ENCODE measurements at places on chromosomes 13 and 19. TPM values are rescaled to one million over a fixed set of nuclear protein-coding genes. Genes with fewer than 3 reads are reported as not detected.

DNA sequence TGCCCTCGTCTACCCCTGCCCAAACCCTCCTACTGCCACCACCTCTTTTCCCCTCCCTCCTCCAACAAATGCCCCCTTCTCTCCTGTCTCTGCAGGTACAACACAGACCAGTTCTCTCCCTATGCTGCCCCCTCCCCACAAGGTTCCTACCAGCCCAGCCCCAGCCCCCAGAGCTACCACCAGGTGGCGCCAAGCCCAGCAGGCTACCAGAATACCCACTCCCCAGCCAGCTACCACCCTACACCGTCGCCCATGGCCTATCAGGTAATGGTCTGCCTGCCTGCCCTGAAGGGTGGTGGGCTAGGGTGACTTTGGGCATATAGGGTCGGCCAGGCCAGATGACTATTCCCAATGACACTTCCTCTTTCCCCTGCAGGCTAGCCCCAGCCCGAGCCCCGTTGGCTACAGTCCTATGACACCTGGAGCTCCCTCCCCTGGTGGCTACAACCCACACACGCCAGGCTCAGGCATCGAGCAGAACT lies 6.5 kb upstream of the TIMM50 start:
- H3K27me3 ChIP-seq: no peaks in the 10 kb centered on the region
- H3K27ac ChIP-seq: no peak overlapping the region
- peak; percentile 80 for DNase-seq
- H3K4me1 ChIP-seq: no peaks in the 10 kb centered on the region
- H3K4me3 ChIP-seq: no peak overlapping the region

DNA sequence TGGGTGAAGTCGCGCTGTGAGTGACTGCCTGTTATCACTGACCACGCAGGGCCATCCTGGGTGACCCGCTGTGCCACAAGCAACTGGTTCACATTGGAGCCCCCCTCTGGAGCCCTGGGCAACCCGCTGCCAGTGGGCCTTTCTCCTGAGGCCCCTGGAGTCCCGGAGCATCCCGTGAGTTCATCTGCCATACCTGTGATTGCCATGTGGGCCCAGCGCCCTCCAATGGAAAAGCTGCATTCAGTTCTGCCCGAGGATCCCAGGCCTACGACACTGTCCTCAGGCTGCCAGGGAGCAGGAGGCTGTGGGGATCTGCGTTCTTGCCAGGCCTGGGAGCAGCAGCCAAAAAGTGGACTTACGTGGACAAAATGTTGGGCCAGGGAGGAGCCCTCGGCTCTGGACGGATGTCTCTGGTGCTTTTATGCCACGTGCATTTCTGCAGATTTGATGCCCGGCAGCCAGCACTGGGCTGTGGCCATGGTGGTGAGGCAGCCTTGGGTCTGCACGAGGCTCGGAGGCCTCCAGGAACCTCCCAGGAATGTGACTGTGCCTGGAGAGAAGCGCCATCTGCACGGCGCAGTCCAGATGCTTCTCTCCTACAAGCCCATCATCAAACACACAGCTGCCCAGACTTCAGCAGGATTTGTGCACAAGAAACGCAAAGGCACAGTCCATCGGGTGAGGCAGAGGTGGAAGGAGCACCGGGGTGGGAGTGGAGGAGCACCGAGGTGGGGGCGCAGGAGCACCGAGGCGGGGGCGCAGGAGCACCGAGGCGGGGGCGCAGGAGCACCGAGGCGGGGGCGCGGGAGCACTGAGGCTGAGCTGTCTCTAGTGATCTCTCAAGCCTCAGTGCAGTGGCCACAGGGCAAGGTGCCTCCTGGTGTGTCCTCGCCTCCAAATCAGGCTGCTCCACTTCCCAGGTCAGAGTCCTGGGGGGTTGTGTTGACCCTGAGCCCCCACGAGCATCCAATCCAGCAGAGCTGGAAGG lies 44.0 kb downstream of the C13orf46 start:
- peaks cover 8% of the 10 kb centered on the region for H3K4me1 ChIP-seq
- no peaks in the 10 kb centered on the region for H3K27me3 ChIP-seq
- H3K27ac ChIP-seq: no peak overlapping the region
- DNase-seq: peak; percentile 62
- H3K36me3 ChIP-seq: no peaks in the 10 kb centered on the region

DNA sequence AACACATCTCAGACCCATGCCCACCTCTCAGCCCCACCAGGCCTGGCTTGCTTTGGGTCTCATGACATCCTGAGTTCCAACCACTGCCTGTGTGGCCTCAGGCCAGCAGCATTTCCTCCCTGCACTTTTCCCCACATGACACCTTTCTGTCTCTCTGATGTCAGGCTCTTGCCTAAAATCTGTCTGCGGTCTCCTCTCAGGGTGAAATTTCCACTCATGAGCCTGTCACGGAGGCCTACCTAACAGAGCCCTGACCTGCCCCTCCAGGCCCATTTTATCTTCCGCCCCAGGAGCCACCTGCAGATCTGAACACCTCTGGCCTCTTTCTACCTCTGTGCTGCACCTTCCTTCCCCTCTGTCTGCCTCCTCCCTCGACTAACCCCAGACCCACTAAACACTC lies 93.5 kb downstream of the ZDHHC20 start:
- DNase-seq: no peak
- H3K4me1 ChIP-seq: no peaks in the 10 kb centered on the region
- H3K4me3 ChIP-seq: no peak overlapping the region
- H3K27ac ChIP-seq: no peak overlapping the region
- no peaks in the 10 kb centered on the region for H3K36me3 ChIP-seq

DNA sequence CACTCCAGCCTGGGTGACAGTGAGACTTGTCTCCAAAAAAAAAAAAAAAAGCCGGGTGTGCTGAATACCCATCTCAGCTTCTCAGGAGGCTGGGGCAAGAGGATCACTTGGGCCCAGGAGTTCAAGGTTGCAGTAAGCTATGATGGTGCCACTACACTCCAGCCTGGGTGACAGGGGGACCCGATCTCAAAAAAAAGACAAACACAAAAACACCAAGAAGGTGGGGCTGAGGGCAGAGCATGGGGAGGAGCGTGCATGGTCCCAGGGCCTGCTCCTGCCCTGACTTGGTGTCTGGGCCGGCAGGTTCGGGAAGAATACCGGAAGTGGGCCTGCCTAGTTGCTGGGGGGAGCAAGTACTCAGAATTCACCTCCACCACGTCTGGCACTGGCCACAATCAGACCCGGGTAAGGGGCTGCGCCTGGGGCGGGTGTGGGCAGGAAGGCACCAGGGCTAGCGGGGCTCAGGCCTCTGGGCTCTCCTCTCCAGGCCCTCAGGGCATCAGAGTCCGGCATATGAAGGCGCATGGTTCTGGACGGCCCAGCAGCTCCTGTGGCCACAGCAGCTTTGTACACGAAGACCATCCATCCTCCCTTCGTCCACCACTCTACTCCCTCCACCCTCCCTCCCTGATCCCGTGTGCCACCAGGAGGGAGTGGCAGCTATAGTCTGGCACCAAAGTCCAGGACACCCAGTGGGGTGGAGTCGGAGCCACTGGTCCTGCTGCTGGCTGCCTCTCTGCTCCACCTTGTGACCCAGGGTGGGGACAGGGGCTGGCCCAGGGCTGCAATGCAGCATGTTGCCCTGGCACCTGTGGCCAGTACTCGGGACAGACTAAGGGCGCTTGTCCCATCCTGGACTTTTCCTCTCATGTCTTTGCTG lies 11.3 kb downstream of the DDX39A start:
- peaks cover 7% of the 10 kb centered on the region for H3K4me1 ChIP-seq
- H3K27ac ChIP-seq: no peak overlapping the region
- no peaks in the 10 kb centered on the region for H3K36me3 ChIP-seq

- no peak overlapping the region for H3K4me3 ChIP-seq
- peaks cover 6% of the 10 kb centered on the region for H3K4me1 ChIP-seq
- no peak for DNase-seq
- no peaks in the 10 kb centered on the region for H3K27me3 ChIP-seq
- H3K36me3 ChIP-seq: peaks cover 35% of the 10 kb centered on the region
Observed at GRCh38 chr19:41298348-41298964, 11.5 kb upstream of the CCDC97 start.

GRCh38 chr13:59823486-59823885 lies 340.2 kb downstream of the DIAPH3 start:
- H3K27me3 ChIP-seq: no peaks in the 10 kb centered on the region
- no peak for DNase-seq
- peaks cover 5% of the 10 kb centered on the region for H3K36me3 ChIP-seq
- H3K4me1 ChIP-seq: no peaks in the 10 kb centered on the region
- H3K27ac ChIP-seq: no peak overlapping the region
- H3K4me3 ChIP-seq: no peak overlapping the region

GRCh38 chr19:13363954-13364353 lies 142.3 kb downstream of the CACNA1A start:
- no peak for DNase-seq
- H3K36me3 ChIP-seq: no peaks in the 10 kb centered on the region
- H3K27ac ChIP-seq: no peak overlapping the region
- no peak overlapping the region for H3K4me3 ChIP-seq

DNA sequence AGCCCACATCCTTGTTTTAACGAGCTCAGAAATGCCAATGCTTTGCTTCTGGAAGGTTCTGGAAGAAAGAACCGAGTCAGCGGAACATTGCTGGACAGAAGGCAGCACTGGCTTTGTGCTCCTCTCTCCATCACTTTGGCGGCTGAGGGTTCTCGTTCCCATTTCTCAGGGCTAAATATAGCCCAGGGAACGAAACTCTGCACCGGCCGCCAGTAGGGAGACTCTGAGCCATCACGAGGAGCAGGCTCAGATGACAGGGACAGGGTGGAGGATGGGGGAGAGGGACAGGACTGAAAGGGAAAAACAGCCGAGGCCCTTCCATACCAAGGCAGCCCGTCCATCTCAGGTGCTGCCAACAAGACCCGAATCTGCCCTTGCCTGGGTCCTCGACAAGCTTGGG lies 166.4 kb downstream of the CACNA1A start:
- no peaks in the 10 kb centered on the region for H3K4me1 ChIP-seq
- DNase-seq: no peak
- H3K27ac ChIP-seq: no peak overlapping the region
- no peak overlapping the region for H3K4me3 ChIP-seq

- peaks cover 12% of the 10 kb centered on the region for H3K36me3 ChIP-seq
- peak overlapping the region; percentile 83 for H3K27ac ChIP-seq
- no peak for DNase-seq
- no peaks in the 10 kb centered on the region for H3K27me3 ChIP-seq
Observed at GRCh38 chr19:871446-872265, 12.2 kb downstream of the CFD start.

DNA sequence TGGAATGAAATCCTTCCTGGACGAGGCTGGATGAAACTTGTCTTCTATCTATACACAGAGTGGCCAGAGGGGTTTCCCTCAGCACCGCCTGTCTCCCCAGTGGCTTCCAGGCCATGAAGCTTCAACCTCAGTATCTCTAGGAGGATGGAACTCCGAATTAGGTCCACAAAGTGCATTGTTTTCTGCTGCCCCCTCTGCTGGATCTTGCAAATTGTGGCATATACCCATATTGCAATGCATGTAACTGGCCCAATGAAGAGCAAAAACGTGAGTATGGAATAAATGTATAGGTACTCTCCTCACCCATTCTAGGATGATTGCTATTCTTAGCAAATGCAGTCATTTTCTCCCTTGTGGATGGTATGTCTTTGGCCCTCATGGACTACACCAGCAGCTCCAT lies 14.7 kb upstream of the LILRB4 start:
- no peak overlapping the region for H3K27ac ChIP-seq
- H3K27me3 ChIP-seq: no peaks in the 10 kb centered on the region
- H3K36me3 ChIP-seq: no peaks in the 10 kb centered on the region
- no peaks in the 10 kb centered on the region for H3K4me1 ChIP-seq
- DNase-seq: no peak
- no peak overlapping the region for H3K4me3 ChIP-seq

- no peak overlapping the region for H3K27ac ChIP-seq
- H3K36me3 ChIP-seq: no peaks in the 10 kb centered on the region
- H3K27me3 ChIP-seq: no peaks in the 10 kb centered on the region
- DNase-seq: no peak
- H3K4me1 ChIP-seq: no peaks in the 10 kb centered on the region
Observed at GRCh38 chr13:18949489-18949761, 232.2 kb downstream of the TUBA3C start.

DNA sequence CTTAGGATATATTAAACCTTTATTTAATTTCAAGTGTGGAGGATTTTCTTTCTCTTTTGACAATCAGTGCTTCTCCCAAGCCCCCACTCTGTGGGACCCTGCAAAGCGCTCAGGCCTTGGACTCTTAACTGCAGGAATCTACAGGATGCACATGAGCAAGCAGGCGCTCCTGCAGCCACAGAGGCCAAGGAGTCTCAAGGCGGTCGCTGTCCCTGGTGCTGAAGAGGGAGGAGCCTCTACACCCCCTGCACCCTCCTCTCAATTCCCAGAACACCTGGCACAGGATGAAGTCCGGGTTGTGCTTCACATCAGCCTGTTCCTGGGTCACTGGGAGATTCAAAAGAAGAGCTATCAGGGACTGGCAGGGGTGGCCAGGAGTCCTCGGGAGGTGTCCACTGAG lies 13.5 kb downstream of the OR10H4 start:
- no peaks in the 10 kb centered on the region for H3K36me3 ChIP-seq
- H3K4me1 ChIP-seq: no peaks in the 10 kb centered on the region
- H3K27me3 ChIP-seq: no peaks in the 10 kb centered on the region
- H3K4me3 ChIP-seq: no peak overlapping the region
- no peak overlapping the region for H3K27ac ChIP-seq

- DNase-seq: no peak
- H3K36me3 ChIP-seq: no peaks in the 10 kb centered on the region
- no peaks in the 10 kb centered on the region for H3K27me3 ChIP-seq
- peaks cover 7% of the 10 kb centered on the region for H3K4me1 ChIP-seq
Observed at GRCh38 chr13:97851269-97851668, 102.2 kb upstream of the IPO5 start.

- H3K36me3 ChIP-seq: no peaks in the 10 kb centered on the region
- H3K4me3 ChIP-seq: no peak overlapping the region
- no peak overlapping the region for H3K27ac ChIP-seq
- peaks cover 12% of the 10 kb centered on the region for H3K27me3 ChIP-seq
Observed at GRCh38 chr13:28467034-28467433, 27.9 kb downstream of the FLT1 start.

GRCh38 chr19:48509467-48510194 lies 2.0 kb downstream of the LMTK3 start:
- H3K4me1 ChIP-seq: peaks cover 5% of the 10 kb centered on the region
- no peak for DNase-seq
- no peaks in the 10 kb centered on the region for H3K36me3 ChIP-seq
- H3K27me3 ChIP-seq: peaks cover 4% of the 10 kb centered on the region

The FLT3LG gene
- total RNA-seq: 2.0 TPM

The ZNF628 gene
- total RNA-seq: 10.3 TPM

The PSENEN gene
- total RNA-seq: 74.2 TPM

The CKM gene
- 0.24 TPM for total RNA-seq

The SYCN gene
- not detected for total RNA-seq

The KANK3 gene
- 3.1 TPM for total RNA-seq

The FBXO27 gene
- total RNA-seq: 8.2 TPM

All from type B pancreatic cell (in vitro differentiated cells).